ELR (cell line): ENCODE measurements at places on chromosomes 7 and 10.

GRCh38 chr10:9010093-9010492, 955.6 kb downstream of the GATA3 start:
- DNase-seq, result no peak

- DNase-seq, result no peak
Measured at GRCh38 chr10:124414076-124414475, 4.6 kb downstream of the OAT start.

GRCh38 chr7:28790467-28790866, 167.7 kb downstream of the TRIL start:
- DNase-seq, result no peak

DNA sequence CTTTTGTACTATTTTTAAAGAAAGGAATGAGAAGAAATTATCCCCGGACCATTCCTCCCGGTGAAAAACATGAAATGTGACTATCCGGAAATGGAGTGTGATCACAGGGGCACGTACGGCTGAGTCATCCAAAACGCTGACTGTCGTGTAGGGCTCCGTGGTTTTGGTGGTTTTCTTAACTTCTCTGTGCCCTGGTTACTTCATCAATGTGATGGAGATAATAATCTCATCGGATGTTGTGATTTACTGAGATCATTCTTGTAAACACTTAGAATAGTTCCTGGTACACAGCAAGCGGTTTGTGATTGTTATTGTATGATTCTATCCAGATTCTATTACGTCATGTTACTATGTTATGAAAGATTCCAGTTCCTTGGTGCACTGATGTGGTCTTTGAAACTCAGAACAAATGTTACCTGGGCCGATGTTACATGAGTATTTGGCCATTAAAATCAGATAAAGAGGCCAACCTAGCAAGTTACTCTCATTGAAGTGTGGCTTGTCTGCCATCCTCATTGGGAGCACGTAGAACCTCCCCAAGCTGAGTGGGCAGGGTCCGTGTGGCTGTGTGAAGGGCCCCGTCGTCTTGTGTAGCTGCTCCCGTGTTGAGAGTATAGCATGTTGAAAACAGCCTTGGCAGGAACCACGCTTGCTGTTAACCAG, 99.5 kb downstream of the CAMK1D start:
- DNase-seq, result peak; percentile 86

- DNase-seq, result no peak
Measured at GRCh38 chr10:66365686-66366085, 560.1 kb upstream of the LRRTM3 start.

GRCh38 chr7:12728192-12728538, 40.7 kb downstream of the ARL4A start:
- no peak for DNase-seq

- no peak for DNase-seq
Measured at GRCh38 chr7:15504351-15504750, 57.5 kb downstream of the AGMO start.

GRCh38 chr10:36671607-36672006, 453.8 kb upstream of the ANKRD30A start:
- DNase-seq, result peak; percentile 24

DNA sequence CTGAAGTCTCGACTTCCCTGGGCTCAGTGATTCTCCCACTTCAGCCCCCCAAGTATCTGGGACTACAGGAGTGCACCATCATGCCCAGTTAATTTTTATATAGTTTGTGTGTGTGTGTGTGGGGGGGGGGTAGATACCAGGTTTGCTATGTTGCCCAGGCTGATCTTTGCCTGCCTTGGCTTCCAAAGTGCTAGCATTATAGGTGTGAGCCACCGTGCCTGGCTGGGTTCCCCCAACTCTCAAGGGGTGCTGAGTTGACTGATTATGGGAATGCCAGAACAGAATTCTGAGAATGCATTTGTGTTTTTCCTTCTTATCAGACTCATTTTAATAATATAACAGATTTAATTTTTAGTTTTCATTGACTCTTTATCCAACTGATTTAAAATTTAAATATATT, 19.5 kb downstream of the RPA3 start:
- DNase-seq, result no peak

DNA sequence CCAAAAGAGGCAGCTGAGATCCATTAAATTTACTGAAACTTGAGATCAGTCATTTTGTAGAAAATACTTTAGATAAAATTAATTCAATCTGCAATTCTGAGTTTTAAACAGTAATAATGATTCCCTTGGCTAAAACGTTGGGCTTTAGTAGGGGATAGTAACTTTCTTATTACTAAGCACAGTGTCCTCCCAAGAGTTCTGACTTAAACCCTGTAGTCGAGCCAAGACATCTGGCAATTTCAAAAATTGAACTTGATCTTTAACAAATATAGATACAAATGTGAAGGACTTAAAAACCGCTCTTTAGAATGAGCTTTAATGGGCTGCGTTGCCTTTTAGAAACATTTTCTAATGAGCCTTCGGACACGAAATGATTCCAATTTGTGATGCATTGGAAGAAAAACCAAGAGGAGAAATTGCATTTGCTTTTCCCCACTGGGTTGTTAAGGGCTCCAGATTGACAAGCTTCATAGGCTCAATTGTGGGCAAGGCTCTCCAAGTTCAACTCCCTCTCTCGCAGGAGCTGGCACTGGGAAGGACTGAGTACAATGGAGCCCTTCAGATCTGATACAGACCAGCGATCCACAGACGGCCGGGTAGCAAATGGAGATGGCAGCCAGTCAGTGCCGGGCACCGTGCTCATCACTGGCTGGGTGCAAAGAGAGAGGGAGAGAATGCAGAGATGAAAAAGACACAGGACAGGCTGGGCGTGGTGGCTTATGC, 921.3 kb upstream of the AUTS2 start:
- no peak for DNase-seq

DNA sequence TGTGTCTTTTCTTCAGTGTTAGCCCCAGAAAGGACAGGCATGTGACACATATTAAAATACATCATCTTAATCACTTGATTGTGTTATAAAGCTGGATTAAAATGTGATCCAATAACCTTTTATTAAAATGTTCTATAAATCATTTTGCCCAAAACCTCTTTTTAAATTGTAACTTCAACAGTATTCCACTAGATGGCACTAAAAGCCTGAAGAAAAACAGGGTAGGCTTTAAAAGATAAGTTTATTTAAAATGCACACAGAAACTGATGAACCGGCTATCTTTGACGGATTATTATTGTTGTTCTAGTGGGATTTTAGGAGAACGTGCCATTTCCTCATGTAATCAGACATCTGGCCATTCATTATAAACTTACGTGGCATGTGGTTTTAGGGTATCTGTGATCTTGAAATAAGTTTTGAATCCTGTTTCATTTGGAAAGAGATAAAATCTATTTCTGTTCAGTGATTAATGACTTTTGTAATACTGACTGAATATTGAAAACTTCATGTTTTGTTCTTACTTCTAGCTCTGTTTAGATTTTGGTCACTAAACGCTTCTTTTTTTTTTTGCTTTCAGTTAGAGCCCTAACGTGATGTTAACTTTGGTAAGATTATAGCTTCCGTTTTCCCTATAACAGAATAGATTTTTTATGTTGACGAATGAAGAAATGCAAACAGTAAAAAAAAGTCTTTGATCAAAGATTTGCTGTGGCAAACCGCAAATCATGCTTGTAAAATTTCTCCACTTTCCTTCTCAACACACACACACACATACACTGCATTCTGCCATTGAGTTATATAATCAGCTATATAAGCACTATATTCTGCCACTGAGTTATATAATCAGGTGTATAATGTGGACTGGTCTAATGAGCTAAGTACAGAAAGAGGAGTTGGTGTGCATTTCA, 13.6 kb downstream of the VPS50 start:
- DNase-seq, result peak; percentile 56

DNA sequence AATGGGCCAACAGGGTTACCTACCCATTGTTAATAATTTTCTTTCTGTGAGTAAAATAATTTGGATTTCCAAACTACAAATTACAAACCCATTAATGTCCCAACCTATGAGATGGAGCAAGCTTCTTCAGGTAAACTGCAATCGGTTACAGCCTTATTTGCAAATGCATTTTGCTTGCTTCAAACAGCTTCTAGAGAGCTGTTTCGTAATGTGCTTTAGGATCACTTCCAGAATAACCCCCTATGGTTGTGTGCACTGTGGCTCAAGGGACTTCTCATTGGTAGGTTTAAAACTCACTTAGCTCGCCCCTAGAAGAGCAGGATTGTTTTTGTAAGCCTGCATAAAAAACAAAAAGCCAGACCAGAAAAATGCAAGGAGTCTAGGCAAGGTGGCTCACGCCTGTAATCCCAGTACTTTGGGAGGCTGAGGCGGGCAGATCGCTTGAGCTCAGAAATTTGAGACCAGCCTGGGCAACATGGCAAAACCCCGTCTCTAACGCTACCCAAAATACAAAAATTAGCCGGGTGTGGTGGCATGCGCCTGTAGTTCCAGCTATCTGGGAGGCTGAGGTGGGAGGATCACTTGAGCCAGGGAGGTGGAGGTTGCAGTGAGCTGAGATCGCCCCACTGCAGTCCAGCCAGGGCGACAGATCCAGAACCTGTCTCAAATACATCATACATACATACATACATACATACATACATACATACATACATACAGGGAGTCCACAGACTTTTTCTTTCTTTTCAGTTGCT, 3.3 kb upstream of the MAP3K8 start:
- no peak for DNase-seq

- DNase-seq, result peak; percentile 1
Measured at GRCh38 chr7:125773113-125773785, 843.6 kb upstream of the POT1 start.

DNA sequence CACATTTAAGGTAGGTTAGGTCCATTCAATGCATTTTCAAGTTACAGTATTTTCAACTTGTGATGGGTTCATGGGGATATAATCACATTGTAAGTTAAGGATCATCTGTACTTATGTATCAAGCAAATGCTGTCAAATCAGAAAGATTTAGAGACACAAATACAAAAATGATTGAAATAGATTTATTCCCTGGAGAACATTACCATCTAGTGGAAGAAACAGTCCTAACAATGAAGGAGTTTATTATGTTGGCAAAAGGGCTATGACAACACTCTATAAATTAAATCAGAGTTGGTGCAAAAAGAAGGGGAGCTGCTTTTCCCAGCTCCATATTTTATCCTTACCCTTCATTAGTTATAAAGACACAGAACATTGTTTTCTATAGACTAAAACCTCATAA, 69.0 kb downstream of the PRSS58 start:
- DNase-seq, result peak; percentile 13

DNA sequence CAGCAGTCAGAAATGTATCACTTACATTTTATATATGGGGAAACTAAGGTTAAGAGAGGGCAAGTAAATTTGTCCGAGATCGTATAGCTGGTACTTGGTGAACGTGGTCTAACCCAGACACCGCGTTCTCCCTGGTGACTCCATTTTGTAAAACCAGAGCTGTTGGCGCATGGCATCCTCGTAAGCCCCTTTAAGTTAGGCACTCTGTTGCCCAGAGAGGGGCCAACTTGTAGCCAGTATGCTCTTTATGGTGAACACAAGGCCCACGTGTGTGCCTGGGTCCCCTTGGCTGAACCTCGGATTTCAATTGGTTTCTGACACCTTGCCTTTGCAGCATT, 39.7 kb upstream of the ZNF518A start:
- DNase-seq, result no peak

DNA sequence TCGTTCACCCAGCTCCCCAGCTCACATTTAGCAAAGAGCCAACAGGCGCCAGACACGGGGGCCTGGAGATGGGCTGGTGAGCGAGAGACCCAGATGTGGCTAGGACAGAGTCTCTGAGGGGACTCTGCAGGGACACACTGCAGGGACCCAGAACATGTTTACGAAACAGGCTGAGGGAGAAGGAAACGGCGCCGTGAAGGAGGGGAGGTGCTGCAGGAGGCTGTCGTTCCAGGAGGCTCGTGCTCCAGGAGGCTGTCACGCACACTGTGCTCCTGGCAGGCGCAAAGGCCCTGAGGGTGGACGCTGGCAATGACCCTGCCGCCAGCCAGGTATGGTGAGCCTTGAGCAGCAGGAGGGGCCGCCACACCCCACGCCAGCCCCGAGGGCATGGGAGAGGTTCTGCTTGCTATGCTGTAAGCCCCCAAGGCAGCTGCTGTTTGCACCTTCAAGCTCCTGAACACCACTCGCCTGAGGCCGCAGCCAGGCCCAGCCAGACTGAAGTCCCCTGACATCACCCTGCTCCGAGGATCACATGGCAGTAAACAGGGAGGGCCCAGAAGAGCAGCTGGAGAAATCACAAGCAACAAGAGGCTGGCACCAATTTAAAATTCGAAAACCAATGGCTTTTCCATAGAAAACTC, 27.3 kb downstream of the ADAP1 start:
- no peak for DNase-seq

- DNase-seq, result no peak
Measured at GRCh38 chr7:95376632-95377400, 19.4 kb downstream of the PON3 start.

DNA sequence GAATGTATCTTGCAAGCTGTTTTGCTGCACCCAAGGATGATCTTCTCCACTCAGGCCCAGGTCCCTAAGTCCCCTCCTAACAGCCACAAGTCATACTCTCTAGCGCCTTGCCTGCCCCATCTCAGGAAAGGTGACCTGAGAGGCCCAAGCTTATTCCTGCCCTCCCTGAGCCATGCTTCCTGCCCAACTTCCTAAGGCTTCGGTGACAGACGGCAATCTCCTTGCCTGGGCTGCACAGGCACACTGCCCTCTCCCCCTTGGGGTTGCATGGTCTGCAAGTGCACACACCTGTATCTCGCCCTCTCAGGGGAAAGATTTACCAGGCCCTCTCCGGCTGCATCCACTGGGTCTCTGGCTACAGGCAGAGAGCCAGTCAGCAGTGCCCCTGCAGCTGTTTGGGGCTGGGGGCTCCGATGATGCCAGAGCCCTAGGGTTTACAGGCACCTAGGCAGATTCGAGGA, 771 bp upstream of the ADIRF start:
- no peak for DNase-seq
